ENCODE measurements at places on chromosomes 4 and X. TPM values are rescaled to one million over a fixed set of nuclear protein-coding genes. Genes with fewer than 3 reads are reported as not detected.

Gene RS1
- not detected for total RNA-seq

Gene TMEM31
- total RNA-seq, result not detected

Gene MTMR8
- total RNA-seq, result 2.5 TPM

Gene DGAT2L6
- not detected for total RNA-seq

Gene DCAF4L1
- total RNA-seq, result 0.05 TPM

Gene SPANXA2
- not detected for total RNA-seq

Gene NUP62CL
- total RNA-seq, result 0.65 TPM

All from CD8-positive, alpha-beta T cell (primary cell).